Fibroblast of skin of left quadriceps (primary cell): ENCODE measurements at places on chromosomes 3 and 15.

- DNase-seq, result no peak
These were observed 408.5 kb downstream of the MFSD1 start for GRCh38 chr3:159210336-159210735.

DNA sequence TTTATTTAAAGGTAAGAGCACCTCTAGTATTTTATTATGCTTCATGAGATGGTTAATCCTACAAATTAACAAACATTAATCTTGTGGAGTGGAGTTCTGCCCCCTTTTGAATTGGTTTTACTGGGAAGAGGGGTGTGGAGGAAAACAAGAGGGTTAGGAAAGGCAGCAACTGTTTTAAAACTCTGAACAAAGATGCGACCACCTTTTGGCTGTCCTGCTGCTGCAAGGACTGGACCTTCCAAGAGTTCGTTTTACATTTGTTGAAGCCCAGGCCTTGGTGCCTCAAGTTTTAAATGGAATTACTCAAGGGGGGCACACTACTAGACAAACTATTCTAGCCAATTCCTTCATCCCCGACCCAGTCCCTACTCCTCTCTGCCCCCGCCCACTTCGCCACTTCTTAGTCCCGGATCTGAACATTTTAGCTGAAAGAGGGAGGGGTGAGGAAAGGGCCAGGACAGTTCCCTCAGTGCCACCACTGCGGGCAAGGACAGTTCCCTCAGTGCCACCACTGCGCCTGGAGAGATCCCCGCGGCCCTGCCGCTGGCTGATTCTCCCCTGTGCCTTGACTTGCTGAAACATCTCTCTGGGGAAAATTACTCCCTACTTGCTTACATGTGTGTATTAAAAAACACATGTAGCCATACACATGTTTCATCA, 11.2 kb downstream of the SOX2 start:
- no peak for DNase-seq

- DNase-seq, result no peak
These were observed 135.1 kb downstream of the ATP10A start for GRCh38 chr15:25727867-25728600.

GRCh38 chr3:54951405-54951804, 23.5 kb upstream of the LRTM1 start:
- DNase-seq, result peak; percentile 77

DNA sequence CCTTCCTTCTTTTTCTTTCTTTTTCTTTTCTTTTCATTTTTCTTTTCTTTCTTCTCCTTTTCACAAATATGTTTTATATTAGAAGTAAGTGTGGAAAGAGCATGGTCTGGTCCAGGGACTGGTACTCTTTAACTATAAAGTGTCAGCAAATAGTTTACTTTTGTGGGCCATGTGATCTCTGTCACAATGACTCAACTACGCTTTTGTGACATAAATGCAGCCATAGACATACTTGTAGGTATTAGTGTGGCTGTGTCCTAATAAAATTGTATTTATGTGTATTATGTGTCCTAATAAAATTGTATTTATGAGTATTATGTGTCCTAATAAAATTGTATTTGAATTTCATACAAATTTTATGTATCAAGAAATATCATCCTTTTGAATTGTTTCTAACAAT, 749.1 kb upstream of the ARPP21 start:
- DNase-seq, result no peak

DNA sequence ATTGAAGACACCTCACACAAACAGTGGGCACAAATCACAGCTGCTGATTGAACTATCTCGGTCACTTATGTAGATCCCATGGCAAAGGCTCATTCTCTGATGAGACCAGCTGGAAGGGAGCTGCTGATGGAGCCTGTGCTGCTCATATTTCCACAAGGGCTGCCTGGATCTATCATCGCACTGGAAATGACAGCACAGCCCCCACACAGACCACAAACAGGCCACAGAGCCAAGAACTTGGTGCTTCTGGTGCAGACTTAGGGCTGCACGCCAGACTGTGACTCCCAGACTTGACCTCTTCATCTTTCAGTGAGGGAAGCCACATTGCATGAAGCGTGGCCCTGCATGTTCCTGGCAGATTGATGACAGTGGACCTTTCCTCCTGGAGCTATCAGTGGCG, 197.6 kb downstream of the MINAR1 start:
- DNase-seq, result no peak

- no peak for DNase-seq
These were observed 131.1 kb downstream of the PYDC2 start for GRCh38 chr3:191592105-191592504.

GRCh38 chr15:40825661-40826422, 2.7 kb downstream of the PPP1R14D start:
- no peak for DNase-seq

- DNase-seq, result peak; percentile 3
These were observed 255.2 kb downstream of the NR2F2 start for GRCh38 chr15:96585484-96586386.

- DNase-seq, result no peak
These were observed 7.5 kb downstream of the RNF111 start for GRCh38 chr15:58994906-58995453.

GRCh38 chr3:48018841-48019240, 2.6 kb upstream of the MAP4 start:
- DNase-seq, result peak; percentile 27

DNA sequence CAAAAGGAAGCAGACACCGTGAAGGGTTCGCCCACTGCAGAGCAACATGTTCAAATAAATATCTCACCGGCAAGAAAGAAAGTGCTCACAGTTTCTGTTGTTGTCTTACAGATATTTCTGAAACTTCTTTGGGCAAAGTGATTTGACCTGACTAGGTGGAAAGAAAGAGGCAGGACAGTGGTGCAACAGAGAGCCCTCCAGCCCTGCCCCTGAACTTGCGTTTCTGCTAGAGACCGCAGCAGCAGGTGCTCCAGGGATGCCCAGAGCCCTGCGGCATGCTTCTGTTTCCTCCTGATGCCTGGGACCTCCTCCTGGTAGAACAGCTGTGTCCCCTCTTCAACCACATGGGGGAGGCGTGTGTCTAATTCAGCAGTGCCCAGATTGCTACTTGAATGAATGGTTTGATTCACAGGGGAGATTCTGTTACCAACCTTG, 123.4 kb downstream of the ATP10A start:
- DNase-seq, result peak; percentile 10

DNA sequence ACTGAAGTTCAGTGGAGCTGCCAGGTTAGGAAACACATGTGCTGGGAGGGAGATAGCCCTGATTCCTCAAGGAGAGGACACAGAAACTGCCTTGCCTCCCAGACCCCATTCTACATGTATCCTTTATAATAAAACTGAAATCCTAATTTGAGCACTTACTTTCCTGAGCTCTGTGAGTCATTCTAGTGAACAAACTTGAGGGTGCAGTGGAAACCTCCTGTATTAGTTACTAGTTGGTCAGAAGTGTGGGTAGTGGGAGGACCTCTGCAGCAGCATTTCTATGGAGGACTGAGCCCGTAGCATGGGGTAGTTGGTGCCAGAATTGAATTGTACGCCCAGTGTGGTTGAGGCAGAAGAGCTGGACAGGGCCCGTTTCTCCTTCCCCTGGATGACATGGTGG, 23.9 kb downstream of the ATP1B3 start:
- DNase-seq, result no peak

DNA sequence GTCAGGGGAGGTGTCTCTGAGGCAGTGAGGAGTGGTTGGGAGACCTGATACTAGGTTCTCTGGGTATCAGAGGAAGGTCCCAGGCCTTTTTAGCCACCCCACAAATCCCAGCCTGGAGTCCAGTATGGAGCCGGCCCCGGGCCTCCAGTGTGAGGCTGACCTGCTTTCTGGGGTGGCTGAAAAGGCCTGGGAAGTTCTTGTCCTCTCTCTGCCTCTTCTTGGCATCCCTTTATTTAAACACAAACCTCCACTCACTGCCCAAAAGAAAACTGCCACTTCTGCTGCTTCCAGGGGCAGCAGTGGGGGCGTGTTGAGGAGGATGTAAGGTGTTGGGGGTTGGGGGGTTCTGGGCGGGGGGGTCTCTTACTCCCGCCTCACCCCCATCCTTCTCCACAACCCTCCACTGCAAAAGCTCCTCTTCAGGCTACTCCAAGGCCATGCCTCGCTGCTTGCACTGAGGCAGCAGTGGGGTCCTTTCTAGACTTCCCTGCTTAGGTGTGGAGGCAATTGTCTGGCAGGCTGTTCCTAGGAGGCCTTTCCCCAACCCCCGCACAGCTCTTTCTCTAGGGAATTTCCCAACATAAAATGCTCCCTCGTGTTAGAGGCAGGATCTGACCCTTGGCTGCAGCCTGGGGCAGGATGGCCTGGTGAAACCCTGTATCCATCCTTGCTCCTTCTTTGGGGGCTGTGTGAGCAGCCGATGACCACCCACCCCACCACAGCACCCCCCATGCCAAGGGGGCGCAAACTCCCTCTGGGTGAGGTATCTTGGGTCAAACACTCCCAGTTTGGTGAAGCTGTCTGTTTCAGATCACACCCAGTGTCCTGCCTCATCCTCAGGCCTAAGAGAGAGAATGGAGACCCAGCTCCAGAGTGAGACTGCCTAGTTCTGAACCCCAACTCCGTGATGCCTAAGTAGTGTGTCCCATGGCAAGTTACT, 12.1 kb upstream of the RAD18 start:
- DNase-seq, result no peak

DNA sequence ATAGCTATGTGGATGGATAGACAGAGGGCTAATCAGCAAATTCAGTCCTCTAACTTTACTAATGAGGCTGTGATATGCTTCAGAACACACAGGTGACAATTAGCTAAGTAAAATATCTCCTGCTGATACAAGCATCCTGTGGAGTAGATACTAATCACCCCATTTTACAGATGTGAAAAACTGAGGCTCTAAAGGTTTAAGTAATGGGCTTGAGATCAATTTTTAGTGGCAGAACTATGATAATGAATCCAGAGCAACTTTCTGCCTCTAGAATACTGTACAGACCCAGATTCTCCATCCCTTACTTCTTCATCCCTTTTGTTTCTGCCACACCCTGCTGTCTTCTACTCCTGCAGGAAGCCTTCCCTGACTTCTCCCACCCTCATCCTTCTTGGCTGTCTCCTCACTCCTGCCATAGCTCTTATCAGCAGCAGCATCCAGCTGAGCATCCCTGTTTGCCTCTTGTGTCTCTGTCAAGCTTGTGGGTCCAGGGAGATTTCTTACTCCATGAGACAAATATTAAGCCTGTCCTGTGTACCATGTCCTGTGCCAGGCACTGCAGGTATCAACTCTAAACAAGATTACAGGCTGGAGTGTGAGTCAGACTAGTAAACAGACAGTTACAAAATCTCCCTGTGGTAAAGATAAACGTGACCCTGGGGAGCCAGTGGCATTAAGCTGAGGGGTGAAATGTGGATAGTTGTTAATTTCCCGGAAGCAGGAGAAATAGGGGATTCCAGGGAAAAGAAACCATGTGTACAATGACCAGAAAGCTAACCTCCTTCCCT, 39.2 kb downstream of the SLC6A11 start:
- no peak for DNase-seq

DNA sequence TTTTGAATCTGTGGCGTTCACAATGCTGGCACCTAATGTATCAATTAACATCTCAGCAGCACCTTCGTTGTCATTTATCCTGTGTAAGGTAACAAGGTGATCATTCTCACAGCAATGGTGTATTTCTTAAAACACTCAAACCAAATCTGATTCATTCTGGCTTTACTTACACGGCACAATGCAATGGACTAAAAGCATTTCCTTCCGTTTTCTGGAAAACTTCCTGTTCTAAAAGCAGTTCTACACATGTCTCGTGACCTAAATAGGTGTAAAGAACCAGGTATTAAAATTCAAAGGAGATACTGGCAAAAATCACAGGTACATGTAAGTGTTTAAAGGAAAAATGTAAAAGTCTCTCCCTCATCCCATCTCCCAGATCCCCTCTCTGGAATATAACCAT, 77.8 kb downstream of the BTD start:
- DNase-seq, result no peak

- peak; percentile 53 for DNase-seq
These were observed 370.3 kb upstream of the TPM1 start for GRCh38 chr15:62672268-62672667.

DNA sequence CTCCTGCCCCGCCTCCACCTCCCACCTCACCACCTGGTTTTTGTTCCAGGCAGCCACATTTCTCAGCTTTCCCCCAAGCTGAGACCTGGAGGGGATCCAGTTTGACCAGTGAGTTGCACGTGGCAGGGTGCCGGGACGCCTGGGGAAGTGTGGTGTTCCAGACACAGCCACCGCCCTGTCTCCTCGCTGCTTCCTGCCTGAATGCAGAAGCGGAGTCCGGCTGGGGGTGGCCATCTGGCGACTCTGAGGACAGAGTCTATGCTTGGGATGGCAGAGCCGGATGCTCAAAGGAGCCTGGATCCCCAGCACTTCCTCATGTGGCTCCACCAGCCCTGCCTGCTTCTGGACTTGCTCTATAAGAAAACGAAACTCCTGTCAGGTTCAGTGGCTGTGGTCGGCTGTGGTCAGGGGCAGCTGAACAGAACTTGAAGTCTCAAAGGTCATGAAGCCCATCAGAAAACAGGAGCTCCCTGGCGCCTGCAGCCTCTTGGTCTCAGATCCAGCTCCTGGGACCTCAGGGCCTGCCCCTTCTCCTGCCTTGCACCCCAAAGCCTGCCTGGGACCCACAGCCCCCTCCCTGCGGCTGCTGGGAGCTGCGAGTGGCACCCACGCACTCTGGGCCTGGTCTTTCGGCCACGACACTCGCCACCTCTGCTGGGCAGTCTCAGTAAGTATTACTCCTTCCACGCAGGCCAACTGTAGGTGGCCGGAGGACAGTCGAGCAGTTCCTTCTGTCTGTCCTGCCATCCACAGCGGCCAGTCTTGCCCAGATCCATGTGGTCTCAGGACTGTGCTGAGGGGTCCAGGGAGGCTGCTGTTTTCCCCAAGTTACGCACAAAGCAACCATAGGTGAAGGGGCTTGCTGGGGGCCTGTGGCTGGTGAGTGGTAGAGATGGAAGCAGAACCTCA, 112.8 kb upstream of the MEF2A start:
- no peak for DNase-seq

GRCh38 chr3:126555795-126556636, 2.7 kb downstream of the C3orf22 start:
- DNase-seq, result no peak

DNA sequence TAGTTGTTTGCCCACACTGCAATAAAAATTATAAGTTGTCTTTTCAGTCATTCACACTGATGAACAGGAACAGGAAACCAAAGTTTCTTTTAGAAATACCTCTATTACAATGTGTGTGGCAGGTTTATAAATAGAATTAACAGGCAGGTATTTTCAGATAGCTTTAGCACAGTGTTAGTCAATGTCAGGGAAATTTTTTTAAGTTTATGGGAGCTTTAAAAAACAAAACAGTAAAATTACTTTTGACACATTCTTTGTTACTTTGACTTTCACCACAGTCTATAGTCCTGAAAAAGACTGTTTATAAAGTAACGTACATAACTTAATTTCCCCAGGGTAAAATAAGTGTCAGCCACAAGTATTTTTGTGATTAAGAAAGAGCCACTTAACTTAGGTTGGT, 38.1 kb downstream of the SERPINI1 start:
- no peak for DNase-seq

GRCh38 chr3:12759693-12760565, 870 bp upstream of the TMEM40 start:
- DNase-seq, result no peak
